ENCODE measurements at places on chromosomes 6 and 20.

DNA sequence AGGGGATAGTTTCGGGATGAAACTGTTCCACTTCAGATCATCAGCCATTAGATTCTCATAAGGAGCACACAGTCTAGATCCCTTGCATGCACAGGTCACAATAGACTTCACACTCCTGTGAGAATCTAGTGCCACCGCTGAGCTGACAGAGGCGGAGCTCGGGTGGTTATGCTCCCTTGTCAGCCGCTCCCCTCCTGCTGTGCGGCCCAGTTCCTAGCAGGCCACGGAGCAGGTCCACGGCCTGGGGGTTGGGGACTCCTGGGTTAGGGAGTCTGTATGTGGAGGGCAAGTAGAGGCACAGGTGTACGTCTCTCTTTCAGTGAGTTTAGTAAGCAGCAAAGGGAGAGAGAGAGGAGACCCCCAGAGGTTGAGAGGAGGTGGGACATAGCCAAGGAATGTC lies 30.5 kb upstream of the MDFI start:
- no peak for DNase-seq

DNA sequence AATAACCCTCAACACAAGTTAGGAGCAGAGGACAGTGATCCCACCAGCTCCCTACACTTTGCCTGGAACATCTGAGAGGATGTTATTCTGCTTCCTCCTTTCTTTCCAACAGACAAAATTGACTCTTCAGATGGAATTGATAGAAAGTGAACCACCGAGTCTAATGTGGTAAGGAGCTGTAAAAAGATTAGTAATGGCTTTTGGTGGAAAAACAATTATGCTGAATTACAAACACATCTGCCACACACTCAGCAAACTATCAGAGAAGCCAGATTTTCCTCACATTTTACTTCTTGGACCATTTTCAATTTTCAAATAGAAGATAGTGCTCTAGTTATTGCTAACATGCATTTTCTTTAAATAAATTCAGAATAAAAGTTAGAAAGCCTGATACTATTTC lies 171.8 kb upstream of the COL21A1 start:
- no peak for DNase-seq

DNA sequence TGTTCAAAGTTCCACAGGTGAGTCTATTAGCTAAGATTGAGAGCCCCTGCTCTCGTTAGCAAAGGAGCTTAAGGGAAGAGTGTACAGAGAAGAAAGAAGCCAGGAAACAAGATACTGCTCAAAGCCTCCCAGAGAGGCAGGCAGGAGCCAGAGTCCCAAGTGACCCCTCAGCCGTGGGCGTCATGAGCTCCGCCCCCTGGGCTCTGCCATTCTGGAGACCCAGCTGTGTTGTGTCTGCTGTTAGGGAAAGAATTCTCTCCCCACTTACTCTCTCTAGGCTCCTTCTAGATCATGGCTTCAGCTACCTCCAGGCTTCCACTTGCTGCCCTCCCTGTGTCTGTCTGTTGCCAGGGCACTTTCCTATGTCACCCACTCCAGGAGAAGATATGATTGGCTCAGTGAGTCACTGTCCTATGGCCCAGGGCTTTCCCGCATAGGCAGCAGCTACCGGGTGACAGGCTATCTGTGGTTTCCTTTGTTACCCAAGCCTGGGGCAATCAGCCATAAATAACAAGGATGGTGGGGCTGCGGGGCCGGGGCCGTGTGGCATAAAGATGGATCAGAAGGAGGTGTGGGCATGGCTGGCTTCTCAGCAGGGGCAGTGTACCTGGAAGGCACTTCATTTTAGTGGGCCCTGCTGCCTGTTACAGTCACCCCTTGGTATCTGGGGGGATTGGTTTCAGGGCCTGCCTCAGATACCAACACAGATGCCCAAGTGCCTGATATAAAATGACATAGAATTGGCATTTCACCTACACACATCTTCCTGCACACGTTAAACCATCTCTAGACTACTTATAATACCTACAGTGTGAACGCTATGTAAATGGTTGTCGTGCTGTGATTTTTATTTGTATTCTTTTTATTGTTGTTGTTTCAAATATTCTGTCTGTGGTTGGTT lies 118.9 kb downstream of the ARMC2 start:
- no peak for DNase-seq

DNA sequence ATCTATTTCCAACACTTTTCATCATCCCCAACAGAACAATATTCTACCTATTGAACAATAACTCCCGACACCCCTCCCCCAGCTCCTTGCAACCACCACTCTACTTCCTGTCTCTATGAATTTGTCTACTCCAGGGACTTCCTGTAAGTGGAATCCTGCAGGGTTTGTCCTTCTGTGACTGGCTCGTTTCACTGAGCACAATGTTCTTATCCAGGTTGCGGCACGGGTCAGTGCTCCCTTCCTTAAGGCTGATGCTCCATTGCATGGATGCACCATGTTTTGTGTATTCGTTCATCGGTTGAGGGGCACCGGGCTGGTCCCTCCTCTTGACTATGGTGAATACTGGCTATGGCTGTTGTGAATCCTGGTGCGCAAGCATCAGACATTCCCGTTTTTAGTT lies 163.2 kb downstream of the TBXT start:
- DNase-seq = no peak

- DNase-seq = no peak
Measured at GRCh38 chr6:148460876-148461646, 118.4 kb downstream of the SASH1 start.

- peak; percentile 22 for DNase-seq
Measured at GRCh38 chr6:99349171-99350141, at the start of gene FAXC. Gene FAXC, minus strand, starts transcription at chr6:99349674. Its CDS starts 302 bp downstream, at chr6:99349372.

DNA sequence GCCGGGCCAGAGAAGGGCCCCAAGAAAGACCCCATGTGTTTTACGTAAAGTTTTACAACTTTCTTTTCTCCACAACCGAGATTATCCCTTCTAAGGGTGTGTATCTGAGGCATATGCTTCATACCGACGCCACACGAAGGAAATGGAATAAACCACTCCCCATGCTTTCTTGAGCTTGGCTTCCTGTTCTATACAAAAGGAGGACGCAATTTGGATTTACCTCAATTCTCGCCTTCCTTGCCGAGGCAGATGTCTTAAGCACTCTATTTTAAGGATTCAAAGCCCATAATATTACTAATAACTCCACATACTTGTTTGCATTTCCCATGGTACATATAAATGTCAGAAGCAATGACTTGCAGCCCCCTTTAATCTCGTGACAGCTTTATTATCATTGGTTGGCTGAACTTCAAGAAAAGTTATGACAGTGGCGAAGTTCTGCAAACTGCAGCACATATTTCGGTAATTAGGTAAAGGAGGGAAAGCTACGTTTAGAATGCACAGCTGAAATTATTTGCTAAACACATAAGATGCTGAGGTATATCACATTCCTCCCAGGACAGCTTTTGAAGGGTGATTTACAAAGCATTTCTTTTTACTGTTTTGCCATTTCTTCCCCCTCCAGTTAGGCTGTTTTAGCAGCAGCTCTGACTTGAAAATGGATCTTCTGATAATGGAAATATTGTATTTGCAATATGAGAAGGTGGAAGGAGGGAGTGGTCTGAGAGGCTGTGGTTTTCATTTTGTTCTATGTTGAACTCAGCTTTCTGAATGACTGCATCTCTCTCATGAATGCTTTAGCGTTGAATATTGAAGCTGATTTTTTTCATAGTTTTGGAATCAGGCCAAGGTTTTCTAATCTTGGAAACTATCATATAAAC lies 330.5 kb downstream of the EPHA7 start:
- DNase-seq = peak; percentile 22

DNA sequence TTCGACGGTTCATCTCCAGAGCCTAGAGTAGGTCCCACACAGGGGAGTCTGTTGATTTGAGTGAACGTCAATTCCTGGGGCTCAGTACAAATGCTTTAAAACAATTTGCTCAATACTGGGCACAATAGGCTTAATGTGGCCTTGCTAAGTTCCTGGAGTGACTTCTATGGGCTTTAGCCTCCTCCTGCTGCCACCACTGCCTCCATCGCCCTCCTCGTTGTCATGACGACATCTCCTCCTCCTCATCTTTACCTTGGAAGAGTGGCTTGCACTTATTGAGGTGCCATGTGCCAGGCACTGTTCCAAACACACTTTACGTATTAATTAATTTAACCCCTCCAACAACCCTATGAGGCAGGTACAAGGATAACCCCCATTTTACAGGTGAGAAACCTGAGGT lies 11.8 kb upstream of the ZMYND8 start:
- no peak for DNase-seq

DNA sequence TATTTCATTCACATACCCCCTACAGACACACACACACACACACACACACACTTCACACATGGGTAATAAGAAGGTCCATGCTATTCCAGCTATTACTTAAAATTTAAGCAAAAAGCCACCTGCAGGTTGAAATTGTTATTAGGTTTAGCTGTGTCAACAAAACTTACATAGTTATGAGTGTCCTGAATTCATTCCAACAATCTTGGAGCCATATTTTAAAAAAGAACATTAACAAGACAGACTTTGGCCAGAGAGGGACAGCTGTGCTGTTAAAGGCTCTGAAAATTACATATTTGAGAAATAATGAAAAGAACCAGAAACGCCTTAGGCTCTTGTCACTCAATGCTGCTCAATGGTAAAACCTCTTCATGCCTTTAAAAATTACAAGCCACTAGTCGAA lies 455.3 kb downstream of the EPM2A start:
- no peak for DNase-seq

GRCh38 chr20:11714886-11715285 lies 202.8 kb upstream of the BTBD3 start:
- DNase-seq = no peak

DNA sequence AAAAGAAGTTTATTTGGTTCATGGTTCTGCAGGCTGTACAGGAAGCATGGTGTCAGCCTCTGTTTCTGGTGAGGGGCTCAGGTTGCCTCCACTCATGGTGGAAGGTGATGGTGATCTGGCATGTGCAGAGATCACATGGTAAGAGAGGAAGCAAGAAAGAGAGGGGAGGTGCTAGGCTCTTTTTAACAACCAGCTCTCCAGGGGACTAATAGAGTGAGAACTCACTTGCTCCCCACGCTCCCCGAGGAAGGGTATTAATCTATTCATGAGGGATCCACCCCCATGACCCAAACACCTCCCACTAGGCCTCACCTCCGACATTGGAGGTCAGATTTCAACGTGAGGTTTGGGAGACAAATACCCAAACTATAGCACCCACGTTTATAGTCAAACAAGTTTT lies 4.0 kb upstream of the GJB7 start:
- no peak for DNase-seq

DNA sequence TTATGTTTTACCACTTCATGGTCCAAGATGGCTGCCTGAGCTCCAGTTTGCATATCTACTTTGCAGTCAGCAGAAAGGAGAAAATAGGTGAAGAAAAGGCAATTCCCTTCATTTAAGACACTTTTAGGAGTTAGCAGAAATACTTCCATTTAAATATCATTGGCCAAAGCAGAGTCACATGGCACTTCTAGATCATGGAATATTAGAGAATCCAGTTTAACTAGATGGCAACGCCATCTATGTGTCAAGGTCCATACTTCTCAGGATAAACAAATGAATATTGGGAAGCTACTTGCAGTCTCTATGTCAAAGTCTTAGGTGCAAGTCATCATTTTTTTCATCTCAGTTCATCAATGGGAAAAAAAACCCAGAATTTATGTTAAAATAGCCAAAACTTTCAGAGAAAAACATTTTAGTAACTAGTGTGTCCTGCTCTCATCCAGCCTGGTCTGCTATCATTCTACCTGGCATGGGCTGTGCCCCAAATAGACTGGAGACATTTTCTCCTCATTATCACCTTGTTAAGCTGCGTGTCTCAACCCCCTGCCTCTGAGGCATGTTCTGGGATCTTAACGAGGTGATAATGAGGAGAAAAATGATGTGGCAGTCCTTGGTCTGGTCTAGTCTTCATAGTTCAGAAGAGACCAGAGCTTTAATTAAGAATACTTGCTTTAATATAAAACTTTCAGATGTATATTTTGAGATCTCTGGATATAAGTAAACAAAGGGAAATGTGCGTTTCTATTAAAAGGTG lies 227.3 kb downstream of the TBX18 start:
- DNase-seq = no peak

DNA sequence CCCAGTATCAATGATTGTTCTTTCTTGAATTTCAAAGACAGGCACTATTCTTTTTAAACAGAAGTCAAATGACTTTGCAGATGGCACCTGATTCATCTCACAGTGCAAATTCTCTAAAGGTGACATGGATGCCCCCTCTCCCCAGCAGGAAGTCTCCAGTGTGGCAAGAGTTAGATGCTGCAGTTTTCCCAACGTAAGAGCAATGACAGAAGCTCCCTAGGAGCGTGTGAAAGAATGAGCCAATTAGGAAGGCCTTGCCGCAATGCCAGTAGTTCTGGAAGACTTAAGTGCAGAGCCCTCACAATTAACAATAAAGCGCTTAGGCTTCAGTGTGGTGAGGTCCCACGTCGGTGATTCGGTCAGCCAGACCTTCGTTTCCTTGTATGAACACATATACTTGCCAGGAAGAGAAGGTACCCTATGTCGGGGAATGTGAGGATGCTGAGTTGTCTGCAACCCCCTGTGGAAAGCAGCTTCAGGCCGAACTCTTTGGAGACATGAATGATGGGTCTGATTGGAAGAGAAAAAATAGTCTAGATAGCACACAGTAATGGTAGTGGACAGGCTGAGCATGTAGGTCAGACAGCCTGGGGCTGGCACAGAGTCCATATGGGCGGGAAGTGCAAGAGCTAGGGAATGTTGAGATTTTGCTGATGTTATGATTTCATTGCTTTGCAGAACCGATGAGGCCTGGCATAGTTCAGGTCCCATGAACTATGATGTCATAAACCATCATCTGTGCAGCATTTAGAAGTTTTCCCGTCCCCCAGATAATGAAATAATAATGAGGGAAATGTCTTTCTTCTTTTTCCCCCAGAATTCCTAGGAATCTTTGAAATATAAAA lies 132.6 kb downstream of the PHACTR1 start:
- DNase-seq = no peak

Data from DMS79 treated with DMSO at 0.1 percent for 48 hours (cell line).